ENCODE measurements at places on chromosomes 1 and 21.

DNA sequence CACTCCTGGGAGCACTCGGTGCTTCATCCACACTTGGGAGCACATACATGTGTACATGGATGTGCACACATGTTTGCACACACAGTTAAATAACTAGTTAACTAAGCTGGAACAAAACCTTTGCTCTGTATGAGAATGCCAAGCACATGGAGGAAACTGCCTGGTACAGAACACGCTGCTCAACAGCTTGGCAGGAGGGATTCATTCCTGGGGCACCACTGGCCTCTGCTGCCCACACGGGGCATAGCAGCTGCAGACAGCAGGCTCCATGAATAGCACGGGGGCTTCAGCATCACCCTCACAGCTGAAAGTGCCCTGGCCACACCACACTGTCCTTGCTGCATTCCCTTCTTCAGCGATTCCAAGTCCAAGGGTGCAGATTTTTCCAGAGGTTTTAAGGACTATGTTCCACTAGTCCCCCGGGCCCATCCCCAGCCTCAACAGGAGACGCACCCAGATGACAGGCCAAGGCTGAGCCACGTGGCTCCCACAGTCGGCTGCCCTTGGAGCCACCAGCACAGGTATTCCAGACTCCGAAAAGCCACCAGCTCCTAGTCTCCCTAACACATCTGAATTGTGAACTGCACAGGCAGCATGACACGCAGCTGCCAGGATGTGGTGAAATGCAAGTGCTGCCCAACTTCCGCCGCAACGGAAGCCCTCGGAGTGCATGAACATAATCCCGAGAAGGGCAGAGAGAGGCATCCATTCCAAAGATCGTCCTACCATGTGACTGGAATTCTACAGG, 16.9 kb downstream of the NPHP4 start:
- peak; percentile 19 for DNase-seq

DNA sequence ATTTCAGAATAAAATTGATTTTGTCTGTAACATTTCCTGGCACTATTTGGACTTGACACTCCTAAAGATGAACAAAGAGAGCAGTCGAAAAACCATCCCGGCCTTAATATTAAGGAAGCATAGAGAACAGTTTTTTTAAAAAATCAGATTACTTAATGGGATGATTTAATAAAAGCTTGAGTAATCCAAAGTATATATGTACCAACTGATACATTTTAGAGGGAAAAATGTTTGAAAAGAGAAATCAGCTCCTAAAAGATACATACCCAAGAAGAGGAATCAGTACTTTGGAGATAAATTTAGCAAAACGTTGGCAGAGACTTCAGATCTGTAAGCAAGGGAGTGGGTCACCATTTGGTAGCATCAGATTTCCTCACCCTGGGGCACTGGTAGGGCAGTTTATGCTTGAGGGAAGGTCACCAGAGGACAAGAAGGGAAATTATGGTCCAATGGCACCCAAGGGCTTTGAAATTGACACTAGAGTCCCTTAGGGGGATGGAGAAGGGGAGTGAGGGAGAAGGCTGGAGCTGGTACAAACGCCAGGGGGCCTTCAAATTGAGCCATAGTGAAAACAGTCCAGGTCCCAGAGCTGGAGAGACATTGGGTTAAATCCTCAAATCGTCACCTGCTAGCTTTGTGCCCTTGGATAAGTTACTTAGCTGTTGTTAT, 5.9 kb downstream of the SLAMF7 start:
- DNase-seq, result no peak

DNA sequence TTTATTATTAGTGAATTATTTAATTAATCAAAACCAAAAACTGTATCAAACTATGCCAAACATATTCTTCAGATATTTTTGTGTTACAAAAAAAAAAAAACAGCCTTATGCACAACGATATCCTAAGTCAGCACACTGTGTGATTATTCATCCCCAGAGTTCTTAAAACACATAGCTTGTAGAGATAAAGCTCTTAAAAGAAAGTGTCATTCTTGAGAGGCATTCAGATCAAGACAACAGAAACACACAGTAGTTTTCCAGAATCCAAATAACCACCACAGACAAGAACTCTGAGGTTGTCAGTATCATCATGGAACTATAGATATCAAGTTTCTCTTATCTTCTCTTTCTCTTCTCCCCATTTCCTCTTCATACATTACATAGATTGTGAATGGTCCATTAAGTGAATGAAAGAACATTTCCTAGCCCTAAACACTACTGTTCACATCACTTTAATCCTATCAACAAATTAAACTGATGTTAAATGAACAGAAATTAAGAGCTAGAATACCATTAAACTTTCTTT, 13.5 kb downstream of the ZZZ3 start:
- DNase-seq, result no peak

GRCh38 chr1:171152549-171152948, 32.6 kb upstream of the FMO2 start:
- no peak for DNase-seq

DNA sequence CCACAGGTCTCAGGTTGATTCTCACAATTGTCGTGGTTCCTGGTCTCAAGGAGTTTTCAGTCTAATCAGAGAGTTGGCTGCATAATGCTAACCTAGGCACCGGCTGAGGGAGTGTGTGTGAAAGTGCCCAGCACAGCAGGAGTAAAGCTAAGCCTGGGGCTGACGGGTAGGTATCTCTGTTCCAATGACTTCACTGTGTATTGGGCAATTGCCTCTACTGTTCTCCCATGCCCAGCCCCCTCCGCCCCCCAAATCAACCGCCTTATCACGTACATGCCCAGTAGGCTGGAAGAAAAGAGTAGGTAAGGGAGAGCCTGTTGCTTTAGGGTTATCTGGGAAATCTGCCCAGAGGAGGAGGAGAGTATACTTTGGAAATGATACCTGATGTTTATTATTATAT, 54.7 kb downstream of the MRPS6 start:
- no peak for DNase-seq

- no peak for DNase-seq
These were observed 26.9 kb downstream of the IGSF21 start for GRCh38 chr1:18134324-18135046.

GRCh38 chr1:8844501-8845006, 27.1 kb upstream of the RERE start:
- no peak for DNase-seq

DNA sequence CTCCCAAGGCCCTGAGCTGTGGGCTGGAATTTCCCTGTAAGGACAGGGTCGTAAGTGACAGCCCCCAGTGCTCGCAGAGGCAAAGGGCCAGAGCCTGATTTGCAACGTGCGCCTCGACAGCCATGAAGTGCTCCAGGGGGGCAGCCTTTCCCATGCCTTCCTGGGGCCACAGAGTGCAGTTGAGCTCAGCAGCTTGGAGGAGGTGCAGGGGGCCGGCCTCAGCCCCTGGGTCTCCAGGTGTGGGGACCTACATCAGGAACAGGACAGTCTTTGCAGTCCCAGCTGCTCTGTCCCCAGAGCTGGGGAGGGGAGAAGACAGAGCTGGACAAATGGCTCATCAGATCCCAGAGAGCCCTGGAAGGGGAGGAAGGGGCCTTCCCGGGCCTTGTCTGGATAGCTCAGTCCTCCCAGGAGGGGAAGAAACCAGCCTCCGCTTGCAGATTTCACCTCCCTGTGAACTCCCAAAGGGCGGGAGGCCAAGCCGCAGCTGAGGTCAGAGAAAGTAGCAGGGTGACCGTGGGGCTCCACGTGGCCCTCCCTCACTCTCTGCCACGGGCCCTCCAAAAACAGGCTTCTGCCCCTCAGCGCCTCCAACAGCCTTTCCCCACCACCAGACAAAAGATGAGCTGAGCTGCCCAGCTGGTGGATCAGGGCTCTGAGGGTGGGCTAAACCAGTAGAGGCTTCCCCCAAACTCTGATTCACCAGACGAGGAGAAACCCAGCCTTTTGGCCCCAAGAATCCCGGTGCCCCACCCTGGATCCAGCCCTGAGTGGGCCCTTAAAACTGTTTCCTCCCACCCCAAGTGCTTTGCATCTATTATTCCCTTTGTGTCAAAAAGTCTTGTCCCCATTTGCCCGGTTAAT, 76.5 kb downstream of the DHRS3 start:
- no peak for DNase-seq

DNA sequence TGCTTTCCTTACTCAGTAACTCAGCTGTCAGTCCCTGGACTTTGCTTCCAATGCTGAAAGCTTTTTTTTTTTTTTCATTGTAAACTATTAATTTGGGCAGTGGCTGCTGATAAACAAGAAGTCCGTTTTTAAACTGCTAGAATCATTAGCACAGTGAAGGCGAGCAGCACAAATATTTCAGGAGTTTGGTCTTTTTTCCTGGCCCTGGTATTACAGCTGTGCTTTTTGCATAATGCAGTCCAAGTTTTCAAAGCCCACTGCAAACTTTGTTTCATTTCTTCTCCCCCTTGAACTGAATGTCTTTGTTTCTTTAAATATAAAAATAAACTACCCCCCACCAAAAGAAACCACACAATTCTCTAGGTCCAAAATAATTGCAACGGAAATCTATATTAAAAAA, 6.6 kb downstream of the GLIS1 start:
- DNase-seq, result no peak

DNA sequence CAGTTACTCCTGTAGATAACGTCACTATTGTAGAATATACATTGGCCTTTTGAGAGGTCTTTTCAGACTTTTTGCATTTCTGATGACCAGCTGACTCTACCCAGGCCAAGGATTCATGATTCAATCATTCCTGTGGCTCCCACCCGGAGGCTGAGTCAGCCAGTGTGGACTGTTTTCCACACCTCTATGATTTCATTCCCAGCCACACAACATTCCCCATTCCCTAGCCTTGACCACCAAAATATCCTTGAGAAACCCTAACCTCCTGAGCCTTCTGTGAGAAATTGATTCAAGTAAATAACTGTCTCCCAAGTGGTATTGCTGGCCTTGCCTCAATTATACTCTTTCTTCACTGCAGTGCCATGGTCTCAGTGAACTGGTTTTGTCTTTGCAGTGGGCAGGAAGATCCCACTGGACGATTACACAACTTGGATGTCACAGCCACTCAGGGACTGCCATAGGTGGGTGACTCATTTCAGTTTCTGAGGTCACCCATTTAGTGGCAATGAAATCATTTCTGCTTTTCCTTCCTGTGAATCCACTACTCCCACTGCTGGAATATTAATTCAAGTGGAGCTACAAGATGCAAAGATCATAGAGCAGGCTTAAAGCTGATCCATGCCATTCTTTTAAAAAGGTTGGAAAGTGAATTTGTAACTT, 518.6 kb upstream of the ZP4 start:
- no peak for DNase-seq

GRCh38 chr1:234927312-234927970, 201.2 kb downstream of the TOMM20 start:
- no peak for DNase-seq

DNA sequence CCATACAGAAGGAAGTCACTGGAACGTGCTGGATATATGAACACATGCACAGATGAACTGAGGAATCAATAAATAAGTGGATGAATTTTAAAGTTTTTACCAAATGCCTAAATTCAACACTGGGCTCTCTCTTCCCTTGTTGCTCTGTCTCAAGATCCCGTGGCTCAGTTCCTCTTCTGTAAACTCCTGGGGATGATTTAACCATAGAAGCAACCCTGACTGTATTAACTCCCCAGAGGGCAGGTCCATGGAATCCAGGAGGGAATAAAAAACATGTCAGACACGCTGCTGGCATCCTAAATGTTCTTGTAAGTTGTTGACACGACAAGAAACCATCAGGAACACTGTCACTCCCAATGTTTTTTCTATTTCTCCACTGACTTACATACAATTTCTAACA, 45.3 kb upstream of the GPR157 start:
- DNase-seq, result no peak

DNA sequence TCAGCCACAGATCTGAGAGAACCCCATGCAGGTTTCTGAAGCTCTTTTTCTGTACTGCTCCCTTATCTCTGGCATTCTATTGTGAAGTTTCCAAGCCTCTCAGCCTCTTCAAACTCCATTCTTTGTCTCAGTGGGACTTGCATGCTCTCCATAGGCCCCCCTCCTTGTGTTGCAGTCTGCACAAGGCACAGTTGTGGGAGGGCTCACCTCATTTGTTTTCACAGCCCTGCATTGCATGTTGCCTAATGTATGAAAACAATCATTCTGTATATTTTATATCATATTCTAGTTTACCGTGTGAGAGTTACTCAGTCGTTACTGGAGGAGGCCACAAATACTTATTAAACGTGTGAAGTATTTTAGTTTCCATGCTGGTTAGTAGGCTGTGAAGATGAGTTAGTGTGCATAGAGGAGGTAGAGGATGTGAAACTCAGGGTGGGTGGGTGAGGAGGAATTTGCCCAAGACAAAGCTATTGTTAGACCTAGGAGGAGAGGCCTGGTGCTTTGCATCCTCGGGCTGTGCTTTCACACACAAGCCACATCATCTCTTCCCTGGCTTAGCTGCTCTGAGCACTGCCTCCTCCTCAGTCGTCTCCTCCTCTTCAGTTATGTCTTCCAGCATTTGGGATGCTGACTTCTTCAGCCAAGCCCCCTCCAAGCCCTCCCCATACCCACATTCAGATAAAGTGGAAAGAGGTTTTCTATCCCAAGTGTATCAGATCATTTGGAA, 7.8 kb upstream of the CHI3L2 start:
- DNase-seq, result no peak

- DNase-seq, result no peak
These were observed 113.0 kb downstream of the TSEN15 start for GRCh38 chr1:184164536-184164935.

- no peak for DNase-seq
These were observed 6.5 kb downstream of the ACTRT2 start for GRCh38 chr1:3027611-3028371.

DNA sequence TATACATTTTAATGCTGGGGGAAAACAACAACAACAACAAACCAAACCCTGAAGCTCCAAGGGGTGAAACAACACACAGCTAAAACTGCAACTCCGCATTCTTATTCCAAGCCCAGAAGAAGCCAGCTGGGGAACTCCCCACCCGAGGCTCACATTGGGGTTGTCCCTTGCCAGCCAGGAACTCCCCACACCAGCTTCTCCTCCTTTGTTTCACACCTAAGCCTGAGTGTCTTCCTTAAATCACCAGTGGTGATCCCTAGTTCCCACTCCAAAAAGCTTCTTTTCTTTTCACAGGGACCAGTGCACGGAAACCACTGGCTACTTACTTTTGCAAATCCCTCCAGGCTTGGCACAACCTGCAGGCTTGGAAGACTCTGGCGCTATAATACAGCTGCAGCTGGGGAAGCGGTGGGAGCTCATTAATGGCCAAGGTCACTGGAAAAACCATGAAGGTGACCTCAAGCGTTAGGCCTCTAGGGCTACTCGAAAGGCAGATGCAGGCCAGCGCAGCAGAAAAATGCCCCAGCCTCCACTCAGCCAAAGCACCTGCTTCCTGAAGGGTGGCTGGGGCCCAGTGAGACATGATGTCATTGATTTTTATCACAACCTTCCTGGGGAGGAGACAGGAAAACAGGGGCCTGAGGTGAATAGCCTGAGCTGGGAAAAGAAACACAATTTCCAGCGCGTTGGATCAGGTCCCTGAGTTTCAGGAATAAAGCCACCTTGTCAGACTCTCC, 40.1 kb downstream of the TLR5 start:
- peak; percentile 20 for DNase-seq

DNA sequence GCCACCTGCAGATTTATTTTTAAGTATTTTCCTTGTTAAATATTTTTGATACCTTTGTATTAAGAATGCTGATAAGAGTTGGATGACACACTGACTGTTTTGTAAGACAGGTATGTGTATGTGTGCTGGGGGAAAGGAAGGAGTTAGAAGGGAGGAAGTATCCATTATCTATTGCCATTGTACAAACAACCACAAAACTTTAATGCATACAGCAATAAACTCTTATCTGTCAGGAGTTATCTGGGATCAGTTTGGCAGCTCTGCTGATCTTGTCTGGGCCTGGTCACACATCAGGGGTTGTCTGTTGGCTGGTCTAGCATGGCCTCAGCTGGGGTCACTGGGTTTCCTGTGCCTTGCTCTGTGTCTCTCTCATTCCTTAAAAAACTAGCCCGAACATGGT, 423.9 kb upstream of the USP24 start:
- DNase-seq, result no peak

- DNase-seq, result no peak
These were observed 7.7 kb upstream of the PSMD4 start for GRCh38 chr1:151246786-151247185.
